Activated T-helper 9 cell treated with anti-CD3 and anti-CD28 coated beads, Interleukin-2, amount 50 U/mL, for 16 hours (primary cell): ENCODE measurements at places on chromosomes 2 and 18.

GRCh38 chr2:88342749-88343148 is 109.7 kb downstream of the FOXI3 start:
- no peak for DNase-seq

DNA sequence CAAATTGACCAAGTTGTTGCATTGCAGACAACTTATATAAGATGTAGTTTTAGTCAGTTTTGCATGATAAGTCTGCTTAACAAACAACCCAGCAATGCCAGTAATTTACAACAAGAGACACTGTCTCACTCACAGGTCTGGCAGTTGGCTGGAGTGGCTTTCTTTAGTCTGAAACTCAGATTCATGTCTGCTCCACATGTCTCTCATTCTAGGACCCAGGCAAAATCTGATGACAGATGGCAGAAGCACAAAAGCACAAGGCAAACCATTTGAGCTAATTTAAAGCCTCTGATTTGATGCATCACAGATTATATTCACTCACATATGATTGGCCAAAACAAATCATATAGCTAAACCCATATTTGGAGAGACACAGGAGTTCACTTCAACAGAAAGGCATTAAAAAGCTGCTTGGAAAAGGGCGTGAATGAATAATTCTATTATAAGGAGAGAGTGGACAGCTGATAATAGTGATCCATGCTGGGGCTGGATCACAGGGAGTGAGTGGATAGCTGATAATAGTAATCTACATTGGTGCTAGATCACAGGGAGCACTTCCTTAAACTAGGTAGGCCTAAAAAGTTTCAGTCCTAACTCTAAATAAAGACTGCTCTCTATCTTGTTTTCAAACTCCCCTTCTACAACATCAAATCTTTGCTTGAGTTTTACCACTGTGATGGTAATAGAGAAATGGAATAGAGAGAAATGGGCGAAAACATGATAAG is 593.2 kb upstream of the ZNF804A start:
- no peak for DNase-seq

DNA sequence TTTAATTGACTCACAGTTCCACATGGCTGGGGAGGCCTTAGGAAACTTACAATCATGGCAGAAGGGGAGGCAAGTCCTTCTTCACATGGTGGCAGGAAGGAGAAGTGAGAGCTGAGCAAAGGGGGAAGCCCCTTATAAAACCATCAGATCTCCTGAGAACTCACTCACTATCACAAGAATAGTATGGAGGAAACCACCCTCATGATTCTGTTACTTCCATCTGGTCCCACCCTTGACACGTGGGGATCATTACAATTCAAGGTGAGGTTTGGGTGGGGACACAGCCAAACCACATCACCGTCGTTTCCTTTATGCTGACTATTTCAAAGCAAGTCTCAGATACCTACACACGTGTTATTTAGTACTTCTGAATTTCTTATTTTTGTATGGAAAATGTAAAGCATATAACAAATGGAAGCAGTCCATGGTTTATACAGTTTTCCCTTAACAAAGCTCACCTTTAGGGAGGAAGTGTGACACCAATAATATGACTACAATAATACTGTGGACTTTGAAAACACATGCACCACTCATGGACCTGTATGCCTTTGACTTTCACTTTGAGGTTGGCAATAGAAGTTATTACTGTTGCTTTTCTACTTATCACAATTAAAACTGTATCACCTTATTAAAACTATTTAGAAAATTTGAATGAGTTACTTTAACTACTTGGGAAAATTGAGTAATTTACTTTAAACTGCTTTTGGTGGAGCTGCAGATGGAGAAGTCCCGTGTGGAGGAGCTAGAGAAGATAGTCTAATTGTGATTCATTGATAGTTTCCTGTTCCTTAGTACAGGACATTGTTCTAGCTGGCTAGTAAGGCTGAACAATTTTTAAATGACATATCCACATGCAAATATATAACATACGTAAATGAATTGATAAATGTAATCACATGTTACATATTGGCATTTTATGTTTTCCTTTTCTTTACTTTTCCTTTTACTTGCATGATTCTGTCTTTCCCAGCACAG is 37.3 kb downstream of the MTCL1 start:
- no peak for DNase-seq

DNA sequence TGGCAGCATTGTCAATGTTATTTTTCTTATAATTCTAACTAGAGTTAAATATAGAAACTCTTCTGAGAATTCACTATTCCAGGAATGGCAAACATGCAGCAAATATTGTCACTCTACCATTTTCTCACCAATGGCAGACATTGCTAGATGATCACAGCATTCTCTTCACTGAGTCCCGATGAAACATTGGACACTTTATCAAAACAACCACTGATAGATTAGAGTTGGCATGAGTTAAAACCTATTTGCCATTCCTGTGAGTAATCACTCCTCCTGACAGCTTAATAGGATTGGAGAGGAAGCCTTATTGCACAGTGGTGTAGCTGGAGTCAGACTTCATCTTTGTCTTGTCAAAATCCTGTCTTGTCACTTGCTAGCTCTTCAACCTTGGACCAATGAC is 163.9 kb upstream of the THUMPD2 start:
- no peak for DNase-seq

- DNase-seq = no peak
Measured at GRCh38 chr18:74450626-74451025, 6.5 kb downstream of the DIPK1C start.

DNA sequence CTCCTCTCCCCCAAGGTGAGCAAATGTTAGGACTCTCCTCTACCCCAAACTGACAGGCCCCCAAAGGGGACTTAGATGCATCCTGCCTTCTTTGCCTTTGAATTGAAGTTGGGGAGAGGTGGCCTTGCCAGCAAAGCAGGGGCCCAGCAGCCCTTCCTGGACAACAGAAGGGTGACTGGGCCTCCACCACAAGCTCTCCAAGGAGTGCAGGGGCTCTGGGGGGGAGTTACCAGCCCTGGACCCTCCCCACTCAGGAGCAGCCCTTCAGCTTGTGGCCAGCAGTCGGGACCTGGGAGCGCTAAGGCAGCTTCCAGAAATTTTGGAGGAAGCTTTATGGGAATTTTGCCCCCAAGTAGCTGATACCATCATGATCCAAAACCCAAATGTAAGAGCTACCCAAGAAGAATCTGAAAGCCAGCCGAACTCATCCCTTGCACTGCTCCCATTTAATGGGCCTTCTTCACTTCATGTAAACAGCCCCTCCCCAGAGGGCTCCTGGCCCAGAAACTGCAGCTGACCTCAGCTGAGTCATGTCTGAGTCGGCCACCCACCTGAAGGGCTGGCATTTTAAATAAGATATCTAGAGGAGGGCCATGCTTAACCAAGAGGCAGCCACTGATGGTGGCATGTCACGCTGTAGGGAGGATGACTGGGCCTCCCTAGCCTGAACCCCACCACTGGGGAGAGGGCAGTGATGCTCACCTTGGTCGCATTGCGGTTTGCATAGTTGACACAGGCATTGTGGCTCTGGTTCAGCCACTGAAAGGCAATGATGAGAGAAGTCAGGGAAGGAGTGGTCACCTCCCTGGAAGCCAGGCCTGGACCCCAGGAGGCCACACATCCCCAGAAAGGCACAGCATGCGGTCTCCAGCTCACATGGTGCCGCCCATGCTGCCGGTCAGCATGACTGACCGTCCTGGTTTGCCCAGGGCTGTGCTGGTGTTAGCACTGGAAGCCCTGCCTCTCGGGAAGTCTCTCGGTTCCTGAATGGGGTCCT is 71.5 kb downstream of the SFXN5 start:
- DNase-seq = no peak

DNA sequence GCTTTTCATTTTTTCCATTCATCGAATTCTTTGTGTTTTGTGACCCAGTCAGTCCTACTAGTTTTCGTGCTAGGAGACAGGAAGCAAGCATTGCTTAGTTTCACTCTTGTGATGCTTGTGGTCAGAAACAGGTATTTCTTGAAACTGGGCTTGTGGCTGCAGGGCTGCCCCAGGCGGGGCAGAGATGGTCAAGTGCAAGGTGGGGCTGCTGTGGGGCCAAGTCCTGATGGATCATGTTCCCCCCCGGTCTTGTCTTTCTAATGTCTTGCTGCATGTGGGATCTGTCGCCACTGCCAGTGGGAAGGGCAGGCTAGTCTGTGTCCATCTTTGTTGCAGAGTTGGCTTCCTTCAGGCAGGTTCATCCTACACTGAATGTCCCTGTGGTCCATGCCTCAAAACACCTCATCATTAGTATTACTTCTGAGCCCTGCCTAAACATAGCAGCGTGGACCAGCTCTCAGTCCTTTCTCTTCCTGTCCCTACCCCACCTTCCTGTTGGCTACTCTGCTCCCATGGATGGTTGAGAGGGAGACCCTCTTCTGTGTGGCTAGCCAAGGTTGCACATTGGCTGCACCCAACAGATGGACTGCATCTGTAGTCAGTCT is 38.7 kb downstream of the INPP4A start:
- no peak for DNase-seq

DNA sequence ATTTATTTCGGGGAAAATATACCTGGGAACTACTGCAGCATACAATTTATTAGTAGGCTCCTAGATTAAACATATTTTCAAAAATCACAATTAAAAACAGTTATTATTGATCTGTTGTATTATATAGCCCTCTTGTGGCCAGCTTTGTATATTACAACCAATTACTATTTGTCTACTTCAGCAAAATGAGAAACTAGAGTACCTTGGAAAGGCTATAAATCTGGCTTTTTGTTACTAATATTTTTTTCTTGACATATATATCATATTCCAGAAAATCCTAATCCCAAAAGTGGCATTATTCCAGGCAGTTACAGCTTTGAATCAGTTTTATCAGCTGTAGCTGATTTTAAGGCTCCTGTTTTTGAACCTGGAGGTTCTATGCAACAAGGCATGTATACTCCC is 101.2 kb downstream of the UBR3 start:
- no peak for DNase-seq

DNA sequence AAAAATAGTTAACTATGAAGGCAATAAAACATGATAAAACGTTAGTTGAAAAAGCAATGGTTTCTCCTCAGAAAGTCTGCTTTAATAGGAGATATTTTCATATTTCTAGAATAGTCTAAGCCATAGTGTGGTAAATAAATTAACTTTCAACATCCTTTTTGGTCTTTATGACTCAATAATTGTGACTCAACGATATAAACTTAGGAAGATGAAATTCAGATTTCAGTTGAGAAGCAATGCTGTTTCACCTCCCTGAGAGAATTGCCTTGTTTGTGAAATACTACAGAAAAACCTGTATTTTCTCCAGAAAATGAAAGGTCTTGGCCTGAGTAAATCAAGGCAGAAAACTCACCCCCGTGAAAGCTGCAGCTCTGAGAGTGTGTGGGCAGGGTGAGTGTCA is 166.9 kb downstream of the ETAA1 start:
- no peak for DNase-seq

GRCh38 chr2:102116630-102117471 is 25.7 kb upstream of the IL1R1 start:
- DNase-seq = no peak

DNA sequence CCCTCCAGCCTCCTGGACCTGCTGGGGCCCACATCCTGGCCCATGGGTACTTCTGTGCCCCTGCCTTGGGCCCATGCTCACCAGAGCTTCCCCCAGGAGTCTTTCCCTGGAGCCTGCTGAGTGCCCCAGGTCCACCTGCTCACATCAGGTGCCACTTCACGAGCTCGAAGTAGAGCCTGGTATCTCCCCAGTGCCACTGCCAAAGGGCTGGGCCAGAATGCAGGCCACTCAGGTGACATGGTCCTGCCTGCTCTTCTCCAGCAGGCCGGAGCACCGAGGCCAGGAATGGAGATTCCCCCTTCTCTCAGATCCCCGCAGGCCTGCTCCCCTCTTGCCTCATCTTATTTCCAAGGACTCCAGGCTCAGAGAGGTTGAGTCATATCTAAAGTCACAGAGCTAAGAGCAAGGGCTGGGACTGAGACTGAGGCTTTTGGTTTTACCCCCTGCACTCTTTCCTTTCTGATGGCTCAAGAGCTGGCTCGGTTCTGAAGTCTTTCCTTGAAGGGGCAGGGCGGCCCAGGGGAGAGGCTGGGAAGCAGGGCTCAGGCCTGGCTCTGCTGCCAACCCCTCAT is 79.2 kb downstream of the HS1BP3 start:
- DNase-seq = no peak

- DNase-seq = no peak
Measured at GRCh38 chr2:102268510-102269199, 42.7 kb upstream of the IL1RL1 start.

DNA sequence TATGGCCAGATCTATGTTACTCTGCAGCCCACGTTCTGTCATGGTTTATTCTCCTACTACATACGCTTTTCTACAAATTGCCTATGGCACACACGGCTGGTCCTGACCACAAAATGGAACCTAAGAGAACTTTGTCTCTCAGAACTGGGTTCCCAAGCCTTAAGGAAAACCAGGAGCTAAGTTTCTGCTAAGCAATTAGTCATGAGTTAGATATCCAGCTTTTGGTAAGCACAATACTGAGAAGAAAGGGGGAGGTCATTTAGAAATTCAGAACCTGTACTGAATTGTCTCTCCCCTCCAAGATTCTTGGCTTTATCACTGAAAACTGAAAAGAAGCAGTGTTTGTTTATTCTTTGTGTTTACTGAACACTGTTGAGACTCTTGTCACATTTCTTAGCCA is 283.5 kb upstream of the TANK start:
- no peak for DNase-seq

DNA sequence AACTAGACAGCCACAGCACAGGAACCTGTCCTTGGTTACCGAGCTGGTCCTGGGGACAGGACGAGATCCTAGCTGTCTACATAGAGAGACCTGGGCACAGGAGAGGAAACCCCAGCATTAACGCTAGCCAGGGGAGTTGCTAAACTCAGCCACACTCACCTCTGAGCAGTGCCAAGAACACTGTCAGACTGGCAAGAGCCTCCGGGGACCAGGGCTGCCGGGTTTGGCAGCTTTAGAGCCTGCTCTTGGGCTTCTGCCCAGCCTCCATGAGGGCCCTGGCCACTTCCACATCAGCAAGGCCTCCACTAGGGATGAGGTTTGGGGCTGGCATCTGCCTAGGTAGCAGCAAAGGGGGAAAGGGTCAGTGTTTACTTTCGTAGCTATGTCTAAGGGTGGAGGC is 6.7 kb downstream of the TMBIM1 start:
- DNase-seq = no peak

GRCh38 chr2:9599430-9599829 is 31.4 kb downstream of the YWHAQ start:
- DNase-seq = no peak

DNA sequence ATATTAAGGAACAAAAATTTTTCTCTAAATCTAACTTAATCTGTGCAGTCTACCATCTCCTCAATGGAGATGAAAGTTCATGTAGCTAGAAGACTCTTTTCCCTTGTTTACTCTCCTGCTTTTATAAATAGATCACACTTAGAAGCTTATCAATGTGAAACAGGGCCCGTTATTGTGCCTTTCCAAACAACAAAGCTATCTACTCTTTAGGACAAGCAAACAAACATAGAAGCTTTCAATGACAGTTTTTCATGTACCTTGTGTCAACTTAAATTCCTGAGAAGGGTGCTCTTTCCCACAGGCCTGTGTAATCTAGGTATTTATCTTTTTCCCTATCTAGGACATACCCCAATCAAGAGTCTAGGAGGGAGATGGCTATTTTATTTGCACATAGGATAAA is 247.8 kb upstream of the CWC22 start:
- DNase-seq = no peak

GRCh38 chr2:149761611-149762010 is 174.0 kb upstream of the MMADHC start:
- DNase-seq = no peak

- no peak for DNase-seq
Measured at GRCh38 chr2:121202541-121203310, 82.3 kb downstream of the TFCP2L1 start.

- DNase-seq = no peak
Measured at GRCh38 chr18:77607087-77607486, 357.4 kb downstream of the GALR1 start.
